ENCODE measurements at places on chromosomes 11 and 22.

GRCh38 chr11:537622-538430 lies 499 bp downstream of the LRRC56 start:
- DNase-seq: no peak

DNA sequence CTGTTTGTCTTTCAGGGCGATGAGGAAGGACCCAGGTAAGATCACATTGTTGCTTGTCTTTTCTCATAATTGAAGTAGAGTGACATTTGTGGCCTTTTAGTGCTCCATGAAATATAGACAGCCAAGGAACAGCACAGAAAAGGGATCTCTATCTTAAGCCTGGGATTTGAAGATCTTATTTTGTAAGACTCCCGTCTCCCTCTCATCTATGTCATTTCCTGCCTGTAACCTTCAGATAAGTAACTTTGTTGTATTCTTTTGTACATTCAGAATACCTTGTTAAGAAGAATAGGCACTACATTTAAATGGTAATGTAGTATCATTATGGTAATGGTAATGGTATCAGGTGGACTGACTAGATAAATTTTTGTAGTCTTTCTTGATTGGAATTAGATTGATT lies 72.8 kb downstream of the TRIM44 start:
- no peak for DNase-seq

- DNase-seq: peak; percentile 70
Measured at GRCh38 chr11:75204685-75205563, 35.6 kb upstream of the TPBGL start.

DNA sequence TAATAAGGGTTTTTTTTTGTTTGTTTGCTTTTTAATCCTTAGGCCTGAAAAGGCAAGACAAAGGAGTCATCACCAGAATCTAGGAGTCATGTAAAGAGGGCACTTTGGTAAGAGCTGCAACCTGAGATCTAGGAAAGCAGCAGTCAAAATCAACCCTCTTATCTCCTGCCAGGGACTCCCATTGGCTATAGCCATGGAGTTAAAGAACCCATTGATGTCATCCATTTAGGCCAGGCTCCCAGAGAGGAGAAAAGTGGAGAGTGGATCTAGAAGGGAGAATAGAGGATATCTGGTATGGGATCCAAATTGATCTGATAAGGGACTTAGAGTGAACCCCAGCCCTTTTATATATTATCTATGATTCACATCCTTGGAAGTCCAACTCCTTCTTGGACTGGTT lies 35.9 kb downstream of the ZNF215 start:
- no peak for DNase-seq

GRCh38 chr11:11620173-11620920 lies 1.5 kb downstream of the GALNT18 start:
- DNase-seq: peak; percentile 60
